ENCODE measurements at places on chromosomes 13 and 19.

- DNase-seq = no peak
Measured at GRCh38 chr13:67298297-67298696, 68.2 kb upstream of the PCDH9 start.

DNA sequence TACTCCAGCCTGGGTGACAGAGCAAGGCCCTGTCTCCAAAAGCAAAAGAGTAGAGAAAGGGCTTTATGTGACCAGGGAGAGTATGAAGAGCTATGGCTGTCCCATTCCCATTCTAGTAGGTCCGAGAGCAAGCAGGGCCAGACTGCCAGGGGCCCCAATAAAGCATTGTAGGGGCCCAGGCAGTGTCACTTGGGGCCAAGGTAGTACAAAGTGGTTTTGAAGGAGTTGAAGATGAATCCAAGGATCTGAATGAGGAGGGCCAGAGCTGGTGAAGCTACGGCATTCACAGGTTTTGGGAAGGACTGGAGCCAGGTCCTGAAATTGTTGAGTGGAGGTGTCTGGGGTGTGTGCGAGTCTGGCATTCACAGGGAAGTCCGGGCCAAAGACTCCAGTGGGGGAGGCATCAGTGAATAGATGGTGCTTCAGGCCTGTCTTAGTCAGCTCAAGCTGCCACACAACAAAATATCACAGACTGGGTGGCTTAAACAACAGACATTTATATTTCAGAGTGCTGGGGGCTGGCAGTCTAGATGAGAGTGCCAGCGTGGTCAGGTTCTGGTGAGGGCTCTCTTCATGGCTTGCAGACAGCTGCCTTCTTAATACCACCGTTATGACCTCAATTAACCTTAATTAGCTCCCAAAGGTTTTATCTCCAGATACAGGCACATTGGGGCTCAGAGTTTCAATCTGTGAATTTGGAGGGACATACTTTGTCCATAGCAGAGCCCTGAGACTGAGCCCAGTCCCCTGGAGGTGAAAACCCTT is 9.9 kb downstream of the NACC1 start:
- no peak for DNase-seq

DNA sequence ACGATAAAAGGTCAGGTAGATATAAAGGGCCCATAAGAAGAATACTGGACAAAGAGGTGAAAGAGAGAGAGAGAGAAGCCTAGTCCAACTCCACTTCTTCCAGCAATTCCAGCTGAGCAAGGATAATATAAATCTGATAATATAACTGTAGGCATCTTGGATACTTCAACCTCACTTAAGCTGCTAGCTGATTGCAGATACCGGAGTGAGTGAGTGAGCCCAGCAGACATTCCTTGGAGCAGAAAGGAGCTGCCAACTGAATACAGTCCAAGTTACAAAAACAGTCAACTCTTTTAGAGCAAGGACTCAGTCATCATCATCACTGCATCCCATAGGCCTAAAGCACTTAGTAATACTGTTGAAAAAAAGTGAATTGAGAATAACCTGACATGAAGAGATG is 387.6 kb downstream of the SLITRK6 start:
- DNase-seq = no peak

GRCh38 chr13:73729046-73729445 is 405.2 kb downstream of the KLF12 start:
- no peak for DNase-seq

GRCh38 chr19:749811-750210 is 1.1 kb upstream of the MISP start:
- DNase-seq = no peak

- no peak for DNase-seq
Measured at GRCh38 chr13:30113551-30113950, 193.8 kb downstream of the KATNAL1 start.

DNA sequence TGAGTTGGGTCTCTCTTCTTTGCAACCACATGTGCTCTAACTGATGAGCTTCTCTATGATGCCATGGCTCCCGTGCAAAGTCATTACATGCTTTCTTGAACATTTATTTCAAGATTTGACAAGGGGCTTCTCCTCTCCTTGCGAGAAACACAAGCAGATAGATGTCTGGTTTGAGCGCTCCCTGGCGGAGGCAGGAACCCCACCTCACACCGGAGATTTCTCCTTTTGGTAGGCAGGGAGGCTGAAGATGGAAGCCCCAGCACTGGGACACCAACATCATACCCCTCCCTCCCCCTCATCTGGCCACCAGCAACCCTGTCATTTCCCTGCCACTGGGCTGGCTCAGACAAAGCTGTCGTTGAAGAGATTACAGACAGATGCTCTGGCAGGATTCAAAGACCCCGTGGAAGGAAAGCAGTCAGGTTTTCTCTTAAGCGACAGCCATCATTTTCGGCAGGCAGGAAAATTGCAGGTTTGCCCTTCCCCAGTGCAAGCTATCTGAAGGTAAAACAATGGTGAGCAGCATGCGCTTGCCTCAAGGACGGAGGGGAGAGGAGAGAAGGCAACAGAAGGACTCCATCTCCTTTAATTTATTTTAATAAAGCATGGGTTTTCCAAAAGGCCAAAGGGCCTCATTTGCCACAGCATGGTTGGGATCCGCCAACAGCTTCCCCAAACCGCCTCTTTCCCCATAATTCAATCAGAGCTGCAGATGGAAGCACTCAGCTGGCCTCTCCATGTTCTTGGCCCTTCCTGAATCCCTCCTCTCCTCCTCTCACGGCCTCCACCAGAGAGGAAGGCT is 344.1 kb upstream of the TSHZ3 start:
- no peak for DNase-seq

- no peak for DNase-seq
Measured at GRCh38 chr13:45269204-45269603, 68.4 kb upstream of the KCTD4 start.

DNA sequence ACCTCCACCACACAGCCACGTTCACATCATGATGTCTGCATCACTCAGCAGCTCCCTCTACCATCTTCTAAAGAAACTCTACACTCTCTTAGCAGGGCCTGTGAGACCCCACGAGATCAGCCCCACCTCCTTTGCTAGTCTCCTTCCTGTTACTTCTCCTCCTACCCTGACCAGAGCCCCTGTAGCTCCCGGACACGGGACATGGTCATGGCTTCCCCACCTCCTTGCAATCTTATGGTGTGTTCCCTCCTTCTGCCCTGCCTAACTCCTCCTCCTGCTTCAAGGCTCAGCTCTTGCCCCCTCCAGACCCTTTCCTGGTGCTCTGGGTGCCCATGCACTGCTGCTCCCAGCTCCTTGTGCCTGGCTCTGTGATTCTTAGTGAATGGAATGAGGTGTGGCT is 8.1 kb upstream of the MRPS31 start:
- no peak for DNase-seq

DNA sequence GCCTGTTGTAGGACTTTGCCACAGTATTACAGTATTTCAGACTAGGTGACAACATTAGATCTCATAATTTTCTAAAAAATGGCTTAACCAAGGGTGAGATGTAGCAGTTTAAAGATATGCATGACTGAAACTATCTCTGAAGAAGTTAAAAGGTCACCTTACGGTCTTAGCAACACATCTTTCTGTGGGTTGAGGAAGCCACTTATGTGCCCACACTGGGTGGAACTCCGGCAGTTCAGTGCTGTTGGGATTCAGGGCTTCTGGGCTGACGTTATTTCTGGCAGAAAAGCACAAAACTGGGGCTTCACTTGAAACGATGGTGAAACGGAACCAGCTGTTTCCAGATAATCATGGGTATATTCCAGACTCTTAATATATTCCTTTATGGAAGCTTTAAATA is 697.3 kb downstream of the PCDH9 start:
- DNase-seq = no peak

DNA sequence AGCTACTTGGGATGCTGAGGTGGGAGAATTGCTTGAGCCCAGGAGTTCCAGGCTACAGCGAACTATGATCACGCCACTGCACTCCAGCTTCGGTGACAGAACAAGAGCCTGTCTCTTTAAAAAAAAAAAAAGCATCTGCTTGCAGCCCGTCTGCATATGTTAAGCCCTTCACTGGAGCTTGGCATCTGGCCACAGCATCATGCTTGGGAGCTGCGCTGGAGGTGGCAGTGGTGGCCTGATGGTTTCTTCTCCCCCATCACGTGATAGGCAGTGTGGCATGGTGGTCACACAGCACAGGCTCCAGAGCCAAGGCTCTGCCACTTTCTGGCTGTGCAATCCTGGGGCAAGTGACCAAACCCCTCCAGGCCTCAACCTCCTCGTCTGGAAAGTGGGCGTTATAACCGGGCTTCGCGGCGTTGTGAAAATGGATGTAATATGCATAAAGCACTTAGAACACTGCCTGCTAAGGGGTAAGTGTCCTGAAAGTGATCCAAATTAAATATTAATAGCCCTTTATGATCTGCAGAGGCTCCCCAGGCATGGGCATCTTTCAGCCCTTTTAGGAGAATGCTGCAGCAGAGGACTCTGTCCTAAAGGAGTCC is 24.4 kb downstream of the MARK4 start:
- DNase-seq = no peak

- no peak for DNase-seq
Measured at GRCh38 chr19:19966862-19967261, 66.1 kb downstream of the ZNF93 start.

- DNase-seq = no peak
Measured at GRCh38 chr13:99962242-99962641, 9.3 kb downstream of the ZIC5 start.

DNA sequence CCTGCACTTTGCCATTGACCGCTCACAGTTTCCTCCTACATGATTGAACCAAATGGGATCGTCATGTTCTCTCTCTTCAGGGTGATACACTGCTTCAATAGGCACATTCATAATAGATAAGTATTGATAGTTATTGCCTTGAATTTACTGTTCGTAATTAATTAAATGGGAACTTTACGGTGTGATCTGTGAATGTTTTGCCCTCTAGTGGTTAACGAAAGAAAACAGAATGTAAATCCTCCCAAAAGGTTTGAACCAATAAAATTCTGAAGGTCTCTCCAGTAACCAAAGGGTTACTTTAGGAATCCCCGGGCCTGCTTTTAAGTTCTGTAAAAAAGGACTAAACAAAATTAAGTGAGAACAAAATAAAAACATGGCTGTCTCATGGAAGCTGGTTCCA is 389.3 kb downstream of the DACH1 start:
- DNase-seq = no peak

- no peak for DNase-seq
Measured at GRCh38 chr13:52405767-52406494, at the start of gene THSD1. Gene THSD1 (minus strand): TSS chr13:52406172. CDS start chr13:52402600, 3,572 bp downstream.

GRCh38 chr19:45206328-45206727 is 27.7 kb downstream of the BLOC1S3 start:
- no peak for DNase-seq

GRCh38 chr13:51590971-51591627 is 6.8 kb downstream of the WDFY2 start:
- no peak for DNase-seq

- DNase-seq = no peak
Measured at GRCh38 chr13:39485314-39485700, 117.7 kb downstream of the LHFPL6 start.

DNA sequence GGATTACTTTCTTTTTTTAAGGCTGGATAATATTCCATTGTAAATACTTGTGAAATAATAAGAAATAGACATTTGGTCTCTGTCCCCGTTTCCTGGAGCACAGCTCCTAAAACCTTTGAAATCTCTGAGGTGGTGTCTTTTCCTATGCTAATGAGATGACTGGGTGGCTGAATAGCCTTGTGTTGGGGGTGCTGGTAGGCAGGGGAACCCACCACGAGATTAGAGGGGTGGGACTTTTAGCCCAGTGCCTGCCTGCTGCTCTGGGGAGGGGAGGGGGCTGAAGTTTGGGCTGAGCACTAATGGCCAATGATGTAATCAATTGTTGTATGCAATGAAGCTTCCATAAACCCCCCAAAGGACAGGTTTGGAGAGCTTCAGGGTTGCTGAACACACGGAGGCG is 175.7 kb downstream of the FGF9 start:
- no peak for DNase-seq

DNA sequence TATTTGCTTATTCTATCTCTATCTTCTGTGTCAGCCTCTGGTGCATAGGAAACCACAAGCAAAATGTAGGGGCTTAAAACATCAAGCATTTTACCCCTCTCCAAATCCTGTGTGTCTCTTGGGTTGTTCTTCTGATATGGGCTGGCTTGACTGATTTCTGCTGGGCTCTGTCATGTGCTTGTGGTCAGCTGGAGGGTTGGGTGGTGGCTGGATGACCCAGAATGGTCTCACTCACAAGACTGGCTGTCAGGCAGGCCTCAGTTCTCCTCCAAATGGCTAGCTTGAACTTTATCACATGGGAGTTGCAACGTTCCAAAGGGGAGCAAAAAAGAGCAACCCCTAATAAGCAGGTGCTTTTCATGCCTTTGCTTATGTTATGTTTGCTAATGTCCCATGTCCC is 9.6 kb upstream of the LYPD5 start:
- DNase-seq = no peak

GRCh38 chr13:23386533-23386932 is 47.0 kb downstream of the SACS start:
- DNase-seq = no peak

Data from stimulated activated CD8-positive, alpha-beta memory T cell treated with anti-CD3 and anti-CD28 coated beads, Interleukin-2, amount 100 ng/mL, for 1 hour (primary cell).